ENCODE measurements at places on chromosomes 5 and 9.
A peak's percentile ranks its signal among the peaks of the same experiment; 100 is the strongest.

DNA sequence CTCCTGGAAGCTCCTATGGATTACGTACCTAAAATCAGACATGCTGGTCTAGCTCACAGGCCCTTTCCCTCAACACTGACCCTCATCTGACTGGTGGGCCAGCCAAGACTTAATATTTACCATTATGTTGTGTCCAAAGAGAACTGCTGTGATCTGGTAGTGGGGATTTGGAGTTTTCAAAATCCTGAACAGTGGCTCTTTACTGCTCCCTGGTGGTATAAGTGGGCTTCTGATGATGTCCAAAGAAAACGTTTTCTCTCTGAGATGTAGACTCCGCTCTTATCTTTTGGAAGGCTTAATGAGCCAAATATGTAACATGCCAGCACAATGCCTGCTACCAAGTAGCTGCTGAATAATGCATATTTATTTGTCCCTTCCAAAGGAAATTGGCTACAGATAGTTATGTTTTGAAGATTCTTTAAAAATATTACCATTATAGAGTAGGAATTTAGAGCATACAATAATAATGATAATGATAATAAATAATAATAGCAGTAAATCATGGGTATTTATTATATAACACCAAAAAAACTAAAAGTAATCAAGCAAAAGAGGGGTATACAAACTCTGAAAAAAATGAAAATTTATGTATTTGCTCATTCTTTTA lies 406.6 kb upstream of the TNC start:
- peak; percentile 76 for DNase-seq

GRCh38 chr9:4805191-4805918 lies 12.6 kb downstream of the RCL1 start:
- DNase-seq: no peak

DNA sequence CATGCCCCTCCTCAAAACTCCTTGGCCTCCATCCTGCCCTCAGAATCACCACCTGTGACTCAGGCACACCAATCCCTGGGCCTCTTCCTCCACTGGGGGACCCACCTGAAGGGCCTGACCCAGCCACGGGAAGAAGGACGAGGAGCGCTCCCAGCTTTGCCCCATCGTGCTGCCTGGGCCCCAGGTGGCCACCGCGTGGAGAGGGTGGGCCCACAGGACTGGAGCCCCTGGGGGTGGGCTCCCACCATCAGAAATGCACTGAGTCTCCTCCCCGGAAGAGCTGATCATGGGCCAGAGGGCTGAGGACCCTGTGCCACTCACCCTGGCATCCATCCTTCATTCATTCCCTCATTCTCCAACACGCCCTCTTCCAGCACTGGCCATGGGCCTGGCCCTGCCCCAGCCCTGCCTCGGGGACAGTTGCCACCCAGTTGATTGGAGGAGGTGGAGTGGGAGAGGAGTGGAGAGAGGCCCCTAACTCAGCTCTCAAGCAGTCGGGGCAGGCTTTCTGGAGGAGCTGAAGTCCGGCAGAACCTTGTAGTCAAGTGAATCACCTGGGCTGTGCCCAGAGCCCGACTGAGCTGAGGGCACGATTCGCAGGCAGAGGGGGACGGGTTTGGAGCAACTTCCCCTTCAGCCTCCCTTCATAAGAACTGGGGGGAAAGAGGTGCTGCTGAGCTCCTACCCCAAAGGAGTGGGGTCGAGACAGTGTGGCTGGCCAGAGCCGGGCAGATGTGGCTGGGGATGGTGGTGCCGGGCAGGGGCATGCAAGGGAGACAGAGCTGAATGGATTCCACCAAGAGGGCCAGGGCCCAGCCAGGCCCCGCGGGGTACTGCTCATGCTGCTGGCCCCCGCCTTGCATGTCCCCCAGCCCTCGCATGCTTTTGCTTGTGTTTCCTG lies 29.6 kb downstream of the DNM1 start:
- no peak for DNase-seq

DNA sequence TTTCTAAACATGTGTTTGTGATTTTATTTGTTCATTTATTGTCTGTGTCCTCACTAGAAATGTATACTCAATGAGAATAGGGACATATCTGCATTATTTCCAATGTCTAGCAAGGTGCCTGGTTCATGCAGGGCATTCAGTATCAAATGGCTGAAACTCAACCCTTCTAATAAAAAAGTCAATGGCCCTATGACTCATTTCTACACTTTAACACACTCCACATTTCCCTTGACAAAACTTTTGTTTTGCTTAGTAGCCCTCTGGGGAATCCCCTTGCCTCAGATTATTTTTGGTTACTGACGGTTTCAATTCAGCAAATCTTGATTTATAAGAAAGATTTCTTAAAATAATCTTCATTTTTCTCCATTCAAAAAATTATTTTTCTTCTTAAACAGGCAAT lies 206.0 kb upstream of the DMRTA1 start:
- peak; percentile 64 for DNase-seq

DNA sequence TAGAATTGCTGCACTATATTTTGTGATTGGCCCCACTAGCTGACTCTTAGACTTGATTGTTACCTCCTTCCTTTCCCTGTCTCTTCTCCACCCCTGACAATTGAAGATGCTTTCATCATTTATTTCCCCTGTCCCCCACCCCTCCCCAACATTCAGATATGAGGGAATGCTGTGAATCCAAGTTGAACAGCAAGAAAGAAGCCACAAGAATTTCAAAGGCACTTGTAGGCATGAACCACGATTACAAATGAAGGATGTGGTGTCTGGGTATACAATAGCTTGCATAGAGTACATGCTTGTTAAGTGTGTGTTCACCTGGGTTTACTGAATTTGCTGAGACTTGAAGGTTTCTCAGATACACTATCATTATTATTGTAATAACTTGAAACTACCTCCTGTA lies 78.3 kb upstream of the TRIO start:
- DNase-seq: no peak

DNA sequence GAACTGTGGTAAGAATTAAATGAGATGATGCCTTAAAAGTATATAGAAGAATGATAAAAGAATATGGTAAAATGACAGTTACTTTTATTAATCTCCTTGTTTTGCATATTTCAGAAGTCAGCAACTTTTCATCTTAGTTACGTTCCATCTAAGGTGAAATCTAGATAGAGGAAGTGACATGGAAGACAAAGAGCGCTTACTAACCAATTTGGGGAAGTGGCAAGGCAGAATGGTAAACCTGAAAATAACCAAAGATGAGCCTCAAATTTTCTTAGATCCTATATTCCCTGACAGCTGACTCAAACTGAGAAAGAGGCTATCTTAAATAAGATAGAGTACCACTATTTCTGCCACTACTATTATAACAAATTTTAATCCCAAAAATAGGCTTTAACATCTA lies 52.5 kb downstream of the FGF10 start:
- no peak for DNase-seq

DNA sequence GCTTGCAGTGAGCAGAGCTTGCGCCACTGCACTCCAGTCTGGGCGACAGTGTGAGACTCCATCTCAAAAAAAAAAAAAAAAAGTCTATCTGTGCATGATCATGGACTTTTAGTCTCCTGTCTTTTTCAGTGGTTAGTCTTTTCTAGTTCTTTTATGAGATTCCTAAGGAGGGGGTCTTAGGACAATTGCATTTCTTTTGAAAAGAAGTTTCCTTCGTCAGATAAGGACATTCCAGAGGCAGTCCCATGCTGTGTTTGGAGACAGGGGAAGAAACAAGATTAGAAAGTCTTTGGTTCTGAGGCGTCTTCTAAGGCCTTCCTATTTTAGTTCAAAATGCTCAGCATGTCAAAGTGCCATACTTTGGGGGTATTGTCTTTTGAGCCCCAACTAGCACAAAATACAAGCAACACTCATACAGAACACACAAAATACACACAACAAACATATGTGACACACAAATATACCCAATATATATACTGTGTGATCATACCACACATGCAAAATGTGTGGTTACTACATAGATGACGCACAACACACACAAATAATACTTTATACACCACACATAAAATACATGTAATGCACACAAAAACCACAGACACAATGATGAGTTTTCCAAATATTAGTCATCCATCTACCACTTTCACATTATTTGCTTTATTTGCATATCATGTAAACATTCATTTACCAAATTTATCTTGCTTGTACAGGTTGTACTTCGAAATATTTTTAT lies 394.5 kb downstream of the SPATA31D1 start:
- no peak for DNase-seq

DNA sequence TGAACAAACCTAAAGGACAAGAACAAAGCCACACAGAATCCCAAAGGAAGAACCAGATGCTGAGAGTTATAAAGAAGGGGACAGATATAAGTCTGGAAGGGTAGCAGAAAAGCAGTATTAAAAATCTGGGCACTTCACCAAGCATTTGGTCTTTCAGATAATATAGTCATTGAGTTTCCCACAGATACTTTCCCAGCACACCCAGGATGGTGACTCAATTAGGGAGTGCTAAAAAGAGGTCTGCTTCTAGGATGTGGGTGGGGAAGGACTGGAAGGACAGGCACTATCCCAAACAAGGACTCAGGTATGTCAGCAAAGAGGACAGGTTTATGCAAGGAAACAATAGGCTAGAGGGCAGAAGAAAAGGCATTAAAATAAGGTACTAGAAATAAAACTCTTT lies 59.3 kb downstream of the DIAPH1 start:
- peak; percentile 85 for DNase-seq

GRCh38 chr5:150248946-150249345 lies 40.6 kb downstream of the CAMK2A start:
- DNase-seq: no peak

GRCh38 chr9:70315389-70315788 lies 56.6 kb downstream of the SMC5 start:
- peak; percentile 28 for DNase-seq

- DNase-seq: no peak
Measured at GRCh38 chr5:151591144-151591819, at the start of gene FAT2. TSS of gene FAT2 (minus strand) at chr5:151591331. CDS start at chr5:151568931, 22,400 bp downstream.

DNA sequence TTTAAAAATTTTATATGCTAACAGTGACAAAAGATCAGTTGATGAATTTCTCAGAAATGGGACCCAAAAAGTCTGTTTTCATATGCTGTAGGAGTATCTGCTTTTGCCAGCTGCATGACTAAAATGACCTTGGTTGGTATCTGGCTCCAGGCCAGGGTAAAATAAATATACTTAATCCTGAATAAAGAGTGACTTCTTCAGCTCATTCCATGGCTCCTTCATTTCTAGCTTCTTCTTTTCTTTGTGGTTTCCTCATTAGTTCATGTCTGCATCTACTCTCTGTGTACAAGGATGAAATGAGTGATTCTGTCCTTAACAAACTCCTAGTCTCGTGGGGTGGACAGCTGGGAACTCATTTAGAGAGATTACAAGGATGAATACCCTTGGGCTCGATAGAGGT lies 36.0 kb downstream of the RCL1 start:
- peak; percentile 56 for DNase-seq

DNA sequence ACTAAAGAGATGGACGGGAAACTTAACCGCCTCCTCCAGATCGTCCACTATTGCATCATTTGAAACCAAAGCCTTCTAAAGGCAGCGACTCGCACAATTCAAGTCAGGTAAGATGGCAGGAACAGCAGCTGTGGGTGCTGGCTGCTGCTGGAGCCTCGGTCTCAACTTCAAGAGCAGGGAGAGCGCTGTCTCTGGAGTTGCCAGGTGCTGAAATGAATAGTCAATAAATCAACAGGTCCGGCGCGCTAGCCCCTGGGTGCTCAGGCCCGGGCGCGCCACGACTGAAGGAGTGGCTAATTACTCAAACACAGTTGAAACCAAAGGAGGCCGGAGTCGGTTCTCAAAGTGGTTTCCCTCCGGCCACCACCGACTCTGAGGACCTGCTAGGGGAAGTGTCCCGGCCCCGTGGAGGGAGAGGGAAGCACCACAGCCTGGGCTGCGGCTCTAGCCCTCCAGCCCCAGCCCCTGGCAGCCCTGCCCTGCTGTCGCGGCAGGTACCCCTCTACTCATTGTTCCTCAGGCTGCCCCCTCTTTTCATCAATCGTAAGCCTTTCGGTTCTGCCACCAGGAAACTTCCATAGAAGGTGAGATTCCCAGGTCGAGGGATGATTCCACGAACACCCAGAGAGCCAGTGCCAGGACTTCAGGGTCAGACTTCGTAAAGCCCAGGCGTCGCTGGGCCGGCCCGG lies 804 bp downstream of the TTC39B start:
- peak; percentile 44 for DNase-seq

DNA sequence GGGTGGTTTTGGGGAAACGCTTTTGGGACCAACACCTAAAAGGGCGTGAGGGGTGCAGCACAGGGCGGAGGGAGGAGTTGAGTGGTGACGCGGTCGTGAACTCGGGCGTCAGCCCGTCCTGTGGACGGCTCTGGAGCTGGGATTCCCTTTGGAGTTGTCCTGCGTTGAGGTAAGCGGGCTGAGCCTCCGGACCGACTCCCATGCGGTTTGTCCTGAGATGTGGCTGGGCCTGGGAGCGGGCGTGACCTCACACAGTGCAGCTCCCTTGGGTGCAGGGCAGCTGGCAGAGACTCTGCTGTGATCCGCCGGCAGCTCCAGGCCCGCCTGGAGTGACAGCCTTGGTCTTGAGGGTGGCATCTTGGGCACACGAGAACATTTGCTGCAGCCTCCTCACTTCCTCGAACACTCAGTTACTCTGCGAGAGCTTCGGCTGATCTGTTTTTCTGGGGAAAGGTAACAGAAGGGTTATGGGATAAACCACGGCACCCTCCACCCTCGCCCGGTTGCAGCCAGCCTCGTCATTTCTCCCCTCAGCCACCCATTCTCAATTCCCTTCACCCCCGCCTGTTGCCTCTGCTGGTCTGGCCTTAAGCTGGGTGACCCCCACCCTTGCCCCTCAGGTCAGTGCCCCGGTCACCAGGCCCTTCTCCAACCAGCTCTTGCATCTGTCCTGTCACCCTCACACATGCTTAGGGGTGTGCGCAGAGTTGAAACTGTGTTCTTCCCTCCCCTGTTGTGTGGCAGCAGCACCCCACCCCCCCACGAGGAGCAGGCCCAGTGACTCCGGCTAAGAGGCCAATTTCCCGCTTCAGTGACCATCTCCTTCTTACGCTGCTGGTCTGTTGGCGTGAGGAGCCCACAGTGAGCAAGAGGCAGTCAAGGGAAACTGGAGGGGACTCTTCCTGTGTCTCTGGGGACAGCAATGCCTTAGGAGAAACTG lies 94.2 kb upstream of the COL5A1 start:
- no peak for DNase-seq

DNA sequence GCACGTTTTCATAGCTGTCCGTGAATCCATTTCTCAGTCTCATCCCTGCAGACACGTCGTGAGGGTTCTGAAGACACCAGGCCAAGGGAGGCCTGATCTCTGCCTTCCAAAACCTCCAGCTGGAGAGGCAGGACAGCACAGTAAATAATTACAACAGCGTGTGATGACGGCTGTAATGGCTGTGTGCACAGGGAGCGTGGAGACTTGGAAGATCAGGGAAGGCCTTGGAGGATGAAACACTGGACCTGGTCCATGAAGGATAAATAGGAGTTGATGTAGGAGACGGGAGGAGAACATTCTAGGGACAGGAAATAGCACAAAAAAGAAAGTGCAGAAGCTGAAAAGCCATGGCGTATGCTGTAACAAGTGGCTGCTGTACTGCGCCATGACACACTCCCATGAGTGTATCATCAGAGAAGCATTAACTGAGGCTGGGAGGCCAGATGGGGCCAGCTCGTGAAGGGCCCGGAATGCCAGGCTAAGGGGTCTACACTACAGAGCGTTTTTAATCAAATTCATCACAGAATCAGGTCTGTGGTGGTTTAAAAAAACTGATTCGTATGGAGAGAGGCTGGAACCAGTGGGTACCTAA lies 97.2 kb downstream of the CRB2 start:
- no peak for DNase-seq

Data from fibroblast of pulmonary artery (primary cell).